ENCODE measurements at places on chromosomes 13 and 19.

GRCh38 chr13:22773465-22773864 lies 407.3 kb upstream of the SGCG start:
- DNase-seq, result no peak

DNA sequence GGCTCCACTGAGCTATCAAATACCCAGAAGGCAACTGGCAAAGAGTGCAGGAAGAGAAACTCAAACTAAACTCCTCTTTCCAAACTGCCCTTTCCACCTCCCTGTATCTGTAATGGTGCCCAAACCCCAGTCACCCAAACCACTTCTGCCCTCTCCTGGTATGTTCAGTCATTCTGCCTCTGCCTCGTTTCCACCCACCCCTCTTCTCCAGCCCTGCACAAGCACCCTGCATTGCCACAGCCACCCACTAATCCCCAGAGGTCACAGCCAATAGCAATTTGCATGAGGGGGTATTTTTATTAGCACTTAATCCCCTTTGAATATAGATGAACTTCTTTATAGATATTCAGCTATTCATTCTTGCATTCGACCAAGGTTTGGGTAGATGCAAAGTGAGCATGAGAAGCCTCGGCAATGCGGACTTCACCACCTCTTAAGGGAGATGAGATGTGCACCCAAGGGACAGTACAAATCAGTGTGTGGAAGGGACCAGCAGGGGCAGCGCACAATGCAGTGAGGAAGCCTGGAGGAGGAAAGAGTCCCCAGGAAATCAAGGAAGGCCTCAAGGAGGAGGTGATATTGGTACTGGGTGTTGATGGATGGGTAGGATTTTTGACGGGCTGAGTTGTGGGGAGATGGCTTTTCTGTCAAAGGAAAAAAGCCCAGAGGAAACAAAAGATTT lies 12.4 kb downstream of the TMEM272 start:
- DNase-seq, result no peak

- DNase-seq, result no peak
Measured at GRCh38 chr13:93726173-93726957, 499.8 kb downstream of the GPC6 start.

DNA sequence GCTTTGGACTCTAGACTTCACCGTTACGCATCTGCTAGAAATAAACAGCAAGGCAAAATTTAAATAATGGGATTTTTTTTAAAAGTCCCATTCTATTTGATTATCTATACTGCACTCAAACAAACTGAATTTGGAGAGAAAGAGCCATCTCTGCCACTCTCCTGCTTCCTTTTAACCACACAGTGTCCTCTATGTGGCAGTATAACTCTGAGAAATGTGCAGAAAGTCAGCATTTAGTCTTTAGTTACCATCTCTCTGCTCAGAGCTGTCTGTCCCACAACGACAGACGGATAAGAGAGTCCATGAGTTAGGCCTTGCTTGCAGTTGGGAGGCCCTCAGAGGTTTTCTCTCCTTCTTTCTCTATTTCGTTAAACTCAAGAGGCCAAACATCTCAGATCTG lies 21.2 kb downstream of the CCNA1 start:
- DNase-seq, result no peak

GRCh38 chr19:49368711-49369358 lies 5.2 kb downstream of the DKKL1 start:
- DNase-seq, result no peak

GRCh38 chr19:35828692-35829301 lies 16.2 kb upstream of the PRODH2 start:
- DNase-seq, result no peak

- DNase-seq, result no peak
Measured at GRCh38 chr13:20206065-20206697, 13.4 kb upstream of the GJB2 start.

DNA sequence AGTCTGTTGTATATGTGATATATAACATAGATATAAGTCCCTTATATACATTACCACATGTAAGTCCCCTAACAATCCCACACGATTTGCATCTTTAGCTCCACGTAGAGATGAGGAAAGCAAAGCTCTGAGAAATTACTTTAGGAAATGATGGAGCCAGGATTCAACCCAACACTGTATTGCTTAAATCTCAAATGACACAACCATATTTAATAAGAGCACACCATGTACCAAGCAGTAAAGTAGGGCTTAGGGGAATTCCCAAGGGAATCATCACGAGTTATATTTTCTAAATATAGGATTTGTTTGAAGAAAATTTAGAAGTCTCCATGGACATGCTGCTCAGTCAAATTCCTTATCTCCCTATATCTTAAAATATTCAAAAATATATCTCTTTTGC lies 61.3 kb upstream of the POMP start:
- DNase-seq, result no peak

GRCh38 chr19:6250024-6250615 lies 29.7 kb downstream of the MLLT1 start:
- DNase-seq, result no peak

DNA sequence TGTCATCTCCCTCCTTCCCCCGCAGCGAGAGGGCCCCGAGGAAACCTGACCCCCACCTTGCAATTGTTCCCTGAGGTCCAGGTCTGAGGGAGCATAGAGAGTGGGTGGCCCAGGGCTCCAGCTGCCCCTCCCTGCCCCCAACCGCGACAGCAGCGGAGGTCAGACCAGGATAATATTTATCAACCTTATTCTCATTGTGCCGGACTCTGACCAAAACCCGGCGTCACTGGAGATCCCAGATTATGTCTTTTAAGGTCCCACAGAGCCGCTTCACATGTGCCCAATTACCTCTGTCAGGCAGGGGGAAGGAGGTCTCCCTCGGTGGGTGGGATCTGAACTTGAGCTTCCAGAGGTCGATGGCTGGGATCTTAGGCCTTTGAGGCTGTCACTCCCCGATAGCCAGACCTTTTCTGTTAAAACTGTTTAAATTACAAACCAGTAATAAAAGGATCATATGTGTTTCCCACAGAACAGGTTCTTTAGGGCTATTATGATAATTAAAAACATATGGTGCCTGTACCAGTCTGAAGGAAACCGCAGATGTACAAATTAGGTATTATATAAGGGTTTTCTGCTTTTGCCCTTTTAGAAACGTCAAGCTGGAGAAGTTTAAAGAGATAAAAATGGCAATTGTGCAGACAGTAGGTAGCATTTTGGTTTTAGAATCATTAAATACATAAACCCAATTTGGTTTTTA lies 195.5 kb downstream of the ZNF536 start:
- no peak for DNase-seq

GRCh38 chr13:52010890-52011631 lies at the start of gene ATP7B:
Gene ATP7B, minus strand, starts transcription at chr13:52011450. Its CDS starts 113 bp downstream, at chr13:52011337.
- no peak for DNase-seq

DNA sequence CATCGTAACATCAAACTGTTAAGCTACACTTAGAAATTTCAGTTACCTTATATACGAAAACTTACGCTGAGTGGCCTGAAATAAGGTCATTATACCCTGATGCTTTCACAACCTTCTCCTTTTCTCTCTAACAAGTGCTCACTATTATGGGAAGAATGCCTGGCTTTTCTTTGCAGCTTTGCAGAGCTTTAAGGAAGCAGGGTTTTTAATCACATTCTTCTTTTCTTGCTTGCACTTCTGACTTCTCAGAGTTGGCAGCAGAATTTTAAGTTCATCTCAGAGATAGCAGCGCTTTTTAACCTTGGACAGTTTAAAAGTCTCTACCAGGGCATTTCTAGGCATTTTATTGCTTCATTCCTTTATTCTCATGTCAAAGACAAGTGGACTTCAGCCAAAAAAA lies 285.1 kb downstream of the SPRY2 start:
- no peak for DNase-seq

GRCh38 chr19:53915000-53915399 lies 5.9 kb downstream of the CACNG7 start:
- DNase-seq, result no peak

DNA sequence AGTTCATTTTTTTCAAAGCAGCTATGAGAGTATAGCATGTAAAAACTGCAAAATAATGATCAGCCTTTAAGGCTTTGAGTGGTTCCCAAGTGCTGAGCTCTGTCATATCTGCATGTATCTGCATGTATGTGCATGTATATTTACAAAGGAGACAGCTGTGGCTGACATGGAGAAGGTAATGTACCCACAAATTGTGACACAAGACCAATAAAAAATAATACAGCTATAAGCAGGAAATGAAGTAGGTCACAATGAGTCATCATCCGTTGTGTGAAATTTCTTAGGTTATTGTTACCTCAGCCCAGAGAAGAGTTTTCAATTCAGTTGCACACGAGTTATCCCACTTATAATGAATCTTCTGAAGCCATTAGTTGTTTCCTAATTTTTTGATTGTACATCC lies 60.9 kb upstream of the MED4 start:
- DNase-seq, result no peak

DNA sequence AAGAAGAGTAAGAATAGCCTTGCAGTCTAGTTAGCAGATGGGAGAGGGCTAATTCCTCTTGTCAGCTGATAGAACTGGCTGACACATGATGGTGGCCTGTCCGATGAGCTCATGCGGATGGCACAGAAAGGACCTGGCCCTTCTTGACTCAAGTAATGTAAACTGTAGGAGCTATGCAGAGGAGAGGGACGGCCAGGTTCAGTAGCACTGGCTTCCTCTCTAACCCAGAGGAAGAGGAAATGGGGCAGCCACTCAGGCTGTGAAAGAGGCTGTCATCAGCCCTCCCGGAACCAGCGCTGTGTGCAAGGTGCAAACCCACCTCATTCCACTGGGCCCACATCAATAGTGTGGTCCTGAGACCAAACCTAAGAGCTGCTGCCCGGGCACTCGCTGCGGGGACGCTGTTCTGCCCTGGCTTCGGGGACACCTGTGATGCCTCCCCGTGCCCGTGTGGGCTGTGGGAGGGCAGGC lies 30.8 kb upstream of the USE1 start:
- DNase-seq, result no peak

GRCh38 chr13:57627663-57628062 lies 3.9 kb upstream of the PCDH17 start:
- peak; percentile 11 for DNase-seq

GRCh38 chr13:73482556-73482955 lies 423.8 kb downstream of the KLF5 start:
- DNase-seq, result no peak

DNA sequence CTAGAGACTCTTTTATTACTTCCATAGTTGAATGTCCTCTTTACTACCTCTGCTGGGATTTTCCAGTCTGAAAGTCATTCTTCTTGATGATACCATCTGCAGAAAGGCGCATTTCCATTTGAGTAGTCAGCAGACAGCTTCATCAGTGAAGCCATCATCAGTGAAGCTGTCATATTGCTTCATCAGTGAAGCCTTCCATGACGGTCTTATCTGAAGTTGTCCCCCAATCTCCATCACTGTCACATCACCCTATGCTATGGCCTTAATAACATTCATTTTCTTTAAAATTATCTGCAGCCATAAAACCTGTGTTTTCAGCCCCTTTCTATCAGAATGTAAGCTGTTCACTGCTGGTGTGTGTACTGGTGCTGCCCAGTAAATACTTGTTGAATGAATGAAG lies 151.6 kb downstream of the B3GLCT start:
- no peak for DNase-seq

GRCh38 chr19:14078411-14078810 lies 5.8 kb downstream of the MISP3 start:
- DNase-seq, result no peak

GRCh38 chr13:51481656-51482055 lies 28.8 kb upstream of the INTS6 start:
- no peak for DNase-seq

DNA sequence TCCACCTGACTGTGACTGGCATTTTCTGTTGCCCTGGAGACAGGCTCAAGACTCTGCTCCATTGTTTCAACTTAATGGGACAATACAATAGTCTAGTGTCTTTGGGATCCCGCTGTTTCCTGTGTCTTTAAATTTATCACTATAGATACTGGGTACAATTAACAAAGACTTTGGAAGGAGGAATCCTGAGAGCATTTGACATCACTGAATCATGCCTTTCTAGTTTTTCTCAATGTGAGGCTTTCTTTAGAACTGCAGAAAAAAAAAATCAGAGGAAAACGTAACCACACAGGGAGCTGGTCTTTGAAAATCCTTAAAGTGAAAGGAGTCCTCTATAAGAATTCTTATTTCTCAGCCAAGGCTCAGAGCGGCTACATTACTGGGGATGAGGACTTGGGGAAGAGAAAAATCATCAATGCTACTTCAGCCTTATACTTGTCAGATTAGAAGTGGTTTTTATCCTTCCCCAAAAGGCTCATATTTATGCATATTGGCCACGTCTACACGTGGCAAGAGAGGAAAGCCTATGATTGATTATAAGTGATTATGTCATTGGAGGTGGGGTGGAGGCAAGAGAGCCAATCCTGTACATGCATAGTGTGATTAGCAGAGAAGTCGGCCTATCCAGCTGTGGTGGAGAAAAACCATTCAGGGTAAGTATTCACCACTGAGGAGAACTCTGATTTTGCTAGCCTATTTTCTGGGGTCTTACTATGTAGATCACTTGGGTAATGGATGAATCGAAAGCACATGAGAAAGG lies 34.4 kb upstream of the UBL3 start:
- DNase-seq, result no peak

DNA sequence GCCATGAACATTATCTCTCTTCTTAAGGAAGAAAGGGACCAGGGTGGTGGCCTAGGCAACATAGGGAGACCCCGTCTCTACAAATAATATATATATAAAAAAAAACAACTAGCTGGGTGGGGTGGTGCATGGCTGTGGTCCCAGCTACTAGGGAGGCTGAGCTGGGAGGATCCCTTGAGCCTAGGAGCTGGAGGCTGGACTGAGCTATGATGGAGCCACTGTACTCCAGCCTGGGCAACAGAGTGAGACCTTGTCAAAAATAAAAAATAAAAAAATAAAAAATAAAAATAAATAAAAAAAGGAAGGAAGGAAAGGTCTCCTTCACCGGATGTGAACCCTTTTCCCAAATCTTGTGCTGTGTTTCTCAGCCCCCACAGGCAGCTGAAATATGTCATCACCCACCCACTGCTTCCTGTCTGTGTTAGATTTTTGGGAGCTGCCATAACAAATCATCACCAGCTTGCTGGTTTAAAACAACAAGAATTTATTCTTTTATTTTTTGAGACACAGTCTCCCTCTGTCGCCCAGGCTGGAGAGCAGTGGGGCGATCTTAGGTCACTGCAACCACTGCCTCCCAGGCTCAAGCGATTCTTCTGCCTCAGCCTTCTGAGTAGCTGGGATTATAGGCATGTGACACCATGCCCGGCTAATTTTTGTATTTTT lies 9.5 kb upstream of the TSPAN16 start:
- no peak for DNase-seq

DNA sequence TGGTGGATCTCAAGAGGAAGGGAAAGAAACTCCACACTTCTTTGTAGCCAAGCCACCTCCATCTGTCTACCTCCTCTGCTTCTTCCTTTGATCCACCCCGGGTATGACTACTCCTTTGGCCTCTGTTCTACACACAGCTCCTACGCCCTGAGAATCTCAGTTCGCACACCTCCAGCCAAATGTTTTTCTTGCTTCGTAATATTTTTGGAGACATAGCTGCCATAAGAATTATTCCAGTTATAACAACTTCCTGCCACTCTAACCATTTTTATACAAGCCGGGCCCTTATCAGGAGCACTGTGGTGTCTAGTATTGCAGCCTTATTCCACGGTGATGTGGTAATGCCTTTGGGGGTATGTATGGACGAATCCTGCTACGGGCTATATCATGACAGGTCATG lies 126.7 kb downstream of the STARD13 start:
- no peak for DNase-seq

GRCh38 chr19:48480558-48481500 lies 11.7 kb downstream of the CYTH2 start:
- no peak for DNase-seq
